ENCODE measurements at places on chromosomes 1 and 21.

GRCh38 chr1:33082575-33083108 is 1.7 kb downstream of the AZIN2 start:
- no peak for DNase-seq

DNA sequence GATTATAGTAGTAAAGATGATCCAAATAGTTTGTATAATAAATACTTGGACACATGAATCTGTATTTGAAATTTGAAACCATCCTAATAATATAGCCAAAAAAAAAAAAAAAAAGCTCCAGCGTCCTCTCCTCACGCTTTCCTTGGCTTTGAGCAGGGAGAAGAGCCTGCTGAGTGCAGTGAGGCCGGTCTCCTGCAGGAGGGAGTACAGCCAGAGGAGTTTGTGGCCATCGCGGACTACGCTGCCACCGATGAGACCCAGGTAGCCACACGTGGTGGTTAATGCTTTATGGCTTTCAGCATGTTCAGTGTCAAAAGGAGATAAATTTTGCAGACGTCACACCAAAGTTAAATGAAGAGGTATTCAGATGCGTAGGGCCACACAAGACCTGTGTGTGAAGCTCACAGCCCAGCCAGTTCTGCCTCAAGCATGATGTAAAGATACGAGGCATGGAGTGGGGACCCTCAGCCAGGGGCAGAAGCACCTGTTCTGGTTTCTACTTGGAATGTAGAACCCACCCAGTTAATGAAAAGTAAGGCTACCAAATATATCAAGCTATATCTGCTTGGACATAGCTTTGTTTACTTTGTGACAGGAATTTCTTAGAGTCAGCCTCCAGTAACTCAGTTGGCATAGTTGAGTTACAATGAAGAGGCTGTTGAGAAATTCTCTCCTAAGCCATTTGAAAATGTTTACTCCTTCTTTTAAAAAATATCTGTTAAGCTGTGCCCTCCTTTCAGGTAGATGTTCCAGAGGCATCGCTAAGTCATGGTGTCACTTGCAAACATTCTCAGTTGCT is 8.1 kb downstream of the PRMT2 start:
- no peak for DNase-seq

DNA sequence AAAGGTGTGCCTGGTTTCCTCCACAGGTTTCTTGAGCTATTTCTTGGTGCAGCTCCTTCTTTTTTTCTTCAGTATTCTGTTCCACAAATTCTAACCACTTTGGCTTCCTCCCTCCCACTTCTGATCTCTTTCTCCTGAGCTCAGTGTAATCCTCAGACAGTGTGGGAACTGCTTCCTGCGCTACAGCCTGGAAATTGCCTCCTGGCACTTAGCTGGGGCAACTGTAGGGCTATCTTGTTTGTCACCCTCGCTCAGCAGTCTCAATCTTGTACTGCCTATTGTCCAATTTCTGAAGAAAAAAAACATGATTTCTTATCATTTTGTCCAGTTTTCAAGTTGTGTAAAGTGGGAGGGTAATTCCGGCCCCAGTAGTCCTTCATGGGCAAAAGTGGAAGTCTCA is 24.0 kb upstream of the GALNT2 start:
- no peak for DNase-seq

- peak; percentile 19 for DNase-seq
These were observed 26.1 kb upstream of the SMIM12 start for GRCh38 chr1:34885405-34886247.

- no peak for DNase-seq
These were observed 217.7 kb downstream of the RERE start for GRCh38 chr1:8599646-8600212.

GRCh38 chr21:34669149-34669879 is 520 bp downstream of the CLIC6 start:
- DNase-seq: peak; percentile 6

DNA sequence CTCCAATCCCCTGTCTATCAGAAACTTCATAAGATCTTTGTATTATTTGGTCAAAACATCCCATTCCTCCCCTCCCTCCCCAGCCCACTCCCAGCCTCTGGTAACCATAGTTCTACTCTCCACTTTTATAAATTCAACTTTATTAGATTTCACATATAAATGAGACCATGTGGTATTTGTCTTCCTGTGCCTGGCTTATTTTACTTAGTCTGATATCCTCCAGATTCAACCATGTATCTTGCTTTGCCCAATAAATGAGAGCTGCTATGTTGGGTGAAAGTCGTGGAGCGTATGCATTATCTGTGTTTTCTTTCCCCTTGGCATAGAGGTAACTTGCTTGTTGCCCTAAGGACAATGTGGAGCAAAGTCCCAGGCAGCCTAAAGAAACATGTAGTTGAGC is 28.5 kb upstream of the CHRM3 start:
- no peak for DNase-seq

Data from stimulated activated CD8-positive, alpha-beta memory T cell treated with anti-CD3 and anti-CD28 coated beads, Interleukin-15, amount 100 ng/mL, for 4 hours (primary cell).